ENCODE measurements at places on chromosomes 1 and 21.

DNA sequence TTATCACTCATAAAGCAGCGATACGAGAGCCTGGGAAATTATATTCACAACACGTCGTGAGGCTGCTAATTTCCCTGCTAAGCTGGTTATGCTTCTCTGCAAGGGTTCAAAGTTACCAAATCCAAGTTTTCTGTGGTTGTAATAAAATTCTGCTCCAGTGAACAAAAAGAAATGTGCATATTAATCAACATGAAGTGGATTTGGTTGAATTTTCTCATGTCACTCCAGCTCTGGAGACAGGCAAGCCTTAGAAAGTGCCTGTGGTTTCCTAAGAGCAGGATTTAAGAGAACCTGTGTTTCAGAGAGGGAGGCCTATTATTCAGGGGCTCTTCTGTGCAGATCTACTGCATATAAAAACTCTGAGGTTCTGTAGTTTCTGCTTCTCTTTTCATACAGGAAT lies 87.5 kb downstream of the WLS start:
- H3K36me3 ChIP-seq: no peaks in the 10 kb centered on the region
- H3K4me1 ChIP-seq: no peaks in the 10 kb centered on the region
- no peak overlapping the region for H3K4me3 ChIP-seq

DNA sequence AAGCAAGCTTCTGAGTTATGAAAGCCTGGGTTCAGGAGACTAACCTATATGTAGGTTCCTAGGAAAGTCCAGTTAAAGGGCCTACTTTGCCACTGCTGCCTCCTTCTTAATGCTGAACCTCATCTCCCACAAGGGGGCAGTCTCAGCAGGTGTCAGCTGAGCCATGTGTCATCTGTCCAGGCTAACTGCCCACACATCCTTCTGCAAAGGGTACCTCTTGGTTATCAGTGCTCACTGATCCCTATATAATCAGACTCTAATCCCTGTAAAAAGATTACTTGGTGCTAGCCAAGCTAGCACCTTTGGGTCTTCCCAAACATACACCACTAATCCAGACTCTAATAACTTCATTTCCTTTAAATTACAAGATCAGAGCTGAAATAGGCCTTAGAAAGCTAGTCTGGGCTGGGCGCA lies 9.0 kb downstream of the PRDX1 start:
- H3K4me3 ChIP-seq: no peak overlapping the region
- H3K27me3 ChIP-seq: no peaks in the 10 kb centered on the region
- no peak overlapping the region for H3K27ac ChIP-seq
- peaks cover 12% of the 10 kb centered on the region for H3K4me1 ChIP-seq
- peaks cover 68% of the 10 kb centered on the region for H3K36me3 ChIP-seq
- peak; percentile 60 for DNase-seq

DNA sequence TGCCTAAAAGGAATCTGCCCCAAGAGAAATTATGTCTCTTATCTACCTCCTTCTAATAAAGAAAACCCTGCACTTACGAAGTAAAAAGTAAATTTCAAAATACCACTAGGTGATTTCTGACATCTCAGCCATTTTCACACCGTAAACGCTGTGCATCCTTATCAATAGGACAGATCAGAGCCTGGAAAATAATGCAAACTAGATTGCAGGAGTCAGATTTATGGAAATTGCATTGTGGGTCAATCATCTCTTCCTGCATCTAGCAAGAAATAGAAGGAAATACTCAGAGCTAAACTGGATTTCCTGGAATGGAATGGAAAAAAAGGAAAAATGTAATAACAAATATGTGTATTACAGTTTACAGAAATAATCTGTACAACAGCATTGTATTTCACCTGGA lies 114.3 kb upstream of the PLPPR4 start:
- peaks cover 3% of the 10 kb centered on the region for H3K27me3 ChIP-seq
- H3K27ac ChIP-seq: no peak overlapping the region
- DNase-seq: no peak
- no peaks in the 10 kb centered on the region for H3K4me1 ChIP-seq

DNA sequence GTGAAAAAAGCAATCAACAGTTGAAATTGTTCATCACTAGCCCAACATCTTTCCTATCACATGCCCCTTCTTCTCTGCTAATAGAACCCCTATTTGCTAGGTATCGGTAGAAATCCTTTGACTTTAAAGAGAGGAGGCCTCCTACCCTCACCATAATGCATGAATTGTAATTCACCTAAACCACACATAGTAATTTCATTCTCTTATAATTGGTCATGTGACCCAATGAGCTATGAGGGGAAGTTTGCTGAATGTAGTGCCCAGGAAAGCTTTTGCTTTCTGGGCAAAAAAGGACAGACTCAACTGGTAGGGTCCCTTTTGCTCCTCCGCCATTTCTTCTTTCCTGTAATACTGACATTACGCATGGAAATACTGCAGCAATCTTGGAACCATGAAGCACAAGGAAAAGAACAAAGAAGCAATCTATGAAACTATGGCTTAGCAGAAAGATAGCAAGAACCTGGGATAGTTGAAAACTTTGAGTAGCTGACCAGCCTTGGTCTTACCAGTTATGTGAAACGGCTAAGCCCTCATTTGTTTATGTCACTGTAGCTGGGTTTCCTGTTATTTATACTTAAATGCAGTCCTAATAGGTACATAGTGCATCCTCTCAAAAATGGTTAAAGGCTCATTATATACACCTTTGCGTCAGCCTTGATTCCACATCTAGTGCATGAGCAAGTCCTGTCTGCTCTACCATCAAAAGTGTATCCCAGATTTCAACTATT lies 10.2 kb upstream of the CHI3L2 start:
- peak overlapping the region; percentile 90 for H3K27ac ChIP-seq
- peak overlapping the region; percentile 74 for H3K4me3 ChIP-seq
- H3K4me1 ChIP-seq: peaks cover 96% of the 10 kb centered on the region
- H3K36me3 ChIP-seq: peaks cover 2% of the 10 kb centered on the region
- no peaks in the 10 kb centered on the region for H3K27me3 ChIP-seq

- H3K27me3 ChIP-seq: no peaks in the 10 kb centered on the region
- no peak overlapping the region for H3K4me3 ChIP-seq
- no peak overlapping the region for H3K27ac ChIP-seq
- no peak for DNase-seq
Observed at GRCh38 chr1:79161077-79161476, 154.5 kb upstream of the ADGRL4 start.

- H3K27me3 ChIP-seq: no peaks in the 10 kb centered on the region
- no peak for DNase-seq
- H3K4me3 ChIP-seq: no peak overlapping the region
- H3K36me3 ChIP-seq: no peaks in the 10 kb centered on the region
- no peak overlapping the region for H3K27ac ChIP-seq
Observed at GRCh38 chr1:213335084-213335483, 284.0 kb downstream of the RPS6KC1 start.

GRCh38 chr1:180577361-180577760 lies 18.6 kb downstream of the OVAAL start:
- H3K27me3 ChIP-seq: no peaks in the 10 kb centered on the region
- no peak overlapping the region for H3K4me3 ChIP-seq
- no peak overlapping the region for H3K27ac ChIP-seq
- peaks cover 3% of the 10 kb centered on the region for H3K4me1 ChIP-seq
- no peaks in the 10 kb centered on the region for H3K36me3 ChIP-seq

- DNase-seq: no peak
- H3K4me1 ChIP-seq: no peaks in the 10 kb centered on the region
- H3K27me3 ChIP-seq: peaks cover 66% of the 10 kb centered on the region
- no peaks in the 10 kb centered on the region for H3K36me3 ChIP-seq
- no peak overlapping the region for H3K27ac ChIP-seq
Observed at GRCh38 chr21:36686955-36687354, 12.0 kb upstream of the SIM2 start.

DNA sequence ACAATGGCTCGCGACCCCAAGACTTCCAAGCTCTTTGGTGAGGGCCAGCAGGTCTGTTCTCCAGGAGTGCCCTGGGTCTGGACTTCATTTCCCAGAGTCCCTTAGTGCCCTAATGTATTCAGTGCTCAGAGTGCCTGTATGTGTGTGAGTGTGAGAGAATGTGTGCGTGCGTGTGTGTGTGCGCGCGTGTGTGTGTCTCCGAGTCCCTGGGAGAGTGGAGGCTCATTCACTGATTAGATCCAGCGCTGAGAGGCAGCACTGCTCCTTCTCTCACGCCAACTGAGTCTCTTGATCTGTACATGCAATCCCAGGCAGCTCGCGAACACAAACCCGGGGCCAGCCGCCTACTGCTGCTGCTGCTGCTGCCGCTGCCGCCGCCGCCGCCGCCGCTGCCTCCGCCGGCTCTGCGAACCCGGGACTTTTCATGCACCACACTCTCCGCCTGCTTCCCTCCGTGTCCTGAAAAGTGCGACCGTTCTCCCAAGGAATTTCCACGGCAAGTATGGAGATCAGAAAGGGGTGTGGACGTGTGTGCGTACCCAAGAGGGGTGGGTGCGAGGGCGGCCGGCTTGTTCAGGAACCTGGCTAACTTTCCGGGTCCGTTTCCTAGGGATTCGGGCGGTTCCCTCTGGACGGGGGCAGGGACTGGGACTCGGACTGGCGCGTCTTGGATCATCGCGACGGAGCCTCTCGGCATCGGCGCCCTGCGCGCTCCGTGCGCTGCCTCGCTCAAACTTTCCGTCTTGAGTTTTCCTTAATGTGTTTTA lies at the start of gene RNF220:
Gene RNF220, plus strand, starts transcription at position 225 of the 767 bp plus-strand sequence.
- peaks cover 20% of the 10 kb centered on the region for H3K4me1 ChIP-seq
- no peak within 1 kb of the TSS for H3K27ac ChIP-seq
- peaks cover 59% of the 10 kb centered on the region for H3K27me3 ChIP-seq
- no peaks in the 10 kb centered on the region for H3K36me3 ChIP-seq

DNA sequence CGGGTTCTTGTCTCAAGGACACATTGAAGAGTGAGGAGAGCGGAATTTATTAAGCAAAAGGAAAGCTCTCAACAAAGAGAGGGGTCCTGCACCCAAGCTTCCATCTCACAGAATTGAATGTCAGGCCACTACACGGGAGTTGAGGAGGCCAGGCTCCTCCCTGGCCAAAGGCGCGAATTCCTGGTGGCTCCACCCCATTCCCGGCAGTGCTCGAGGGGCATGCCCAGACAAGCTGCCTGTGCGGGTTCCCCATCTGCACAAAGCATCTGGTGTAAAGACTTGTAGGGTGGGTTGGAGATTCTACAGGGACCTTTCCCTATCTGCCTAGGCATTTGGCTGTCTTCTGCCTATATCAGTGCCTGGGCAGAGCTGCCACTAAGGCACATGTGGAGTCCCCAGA lies 648.5 kb upstream of the PKN2 start:
- no peaks in the 10 kb centered on the region for H3K36me3 ChIP-seq
- H3K4me1 ChIP-seq: no peaks in the 10 kb centered on the region
- DNase-seq: no peak

- H3K27me3 ChIP-seq: no peaks in the 10 kb centered on the region
- peak; percentile 22 for DNase-seq
- H3K4me3 ChIP-seq: peak overlapping the region; percentile 92
- peaks cover 45% of the 10 kb centered on the region for H3K36me3 ChIP-seq
- peak overlapping the region; percentile 87 for H3K27ac ChIP-seq
Observed at GRCh38 chr1:43358121-43358745, 548 bp upstream of the CDC20 start.

DNA sequence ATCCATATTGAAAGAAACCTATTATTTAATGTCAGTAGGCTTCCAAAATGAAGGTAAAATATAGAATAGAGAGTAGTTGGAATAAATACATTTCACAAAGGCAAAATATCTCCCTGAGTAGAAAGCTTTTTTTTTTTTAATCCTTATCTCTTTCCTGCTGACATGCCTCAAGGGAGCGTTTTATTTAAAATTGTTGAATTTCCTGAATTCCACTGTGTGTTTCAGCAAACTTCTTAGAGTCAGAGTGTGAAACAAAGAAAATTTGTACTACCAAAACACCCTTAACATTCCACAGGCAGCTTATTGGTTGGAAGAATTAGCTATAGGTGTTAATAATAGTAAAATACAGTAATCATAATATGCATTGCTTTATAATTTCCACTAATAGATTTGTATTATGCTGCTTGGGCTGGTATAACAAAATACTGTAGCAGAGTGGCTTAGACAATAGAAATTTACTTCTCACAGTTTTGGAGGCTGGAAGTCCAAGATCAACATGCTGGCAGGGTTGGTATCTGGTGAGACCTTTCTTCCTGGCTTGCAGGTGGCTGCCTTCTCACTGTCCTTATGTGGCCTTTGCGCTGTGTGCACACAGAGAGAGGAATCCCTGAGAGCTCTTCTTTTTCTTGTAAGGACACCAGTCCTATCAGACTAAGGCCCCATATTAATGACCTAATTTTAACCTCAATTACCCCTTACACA lies 468.4 kb upstream of the C1orf87 start:
- H3K27ac ChIP-seq: no peak overlapping the region
- H3K27me3 ChIP-seq: no peaks in the 10 kb centered on the region
- no peak overlapping the region for H3K4me3 ChIP-seq
- no peaks in the 10 kb centered on the region for H3K4me1 ChIP-seq
- DNase-seq: no peak

All from T-helper 2 cell treated with Interferon-gamma antibody and Interleukin-4, amounts not matched to agents 5 μg/mL and 100 μg/mL, for 36 hours (primary cell).